Stimulated activated CD4-positive, alpha-beta T cell treated with anti-CD3 and anti-CD28 coated beads, Interleukin-1b, Interleukin-23, amount 100 ng/mL, for 1 hour (primary cell): ENCODE measurements at places on chromosomes 6 and 20.

GRCh38 chr6:9789201-9789600 is 625.7 kb downstream of the TFAP2A start:
- DNase-seq = no peak

- DNase-seq = no peak
Observed at GRCh38 chr6:112054555-112055190, 769 bp downstream of the CCN6 start.

DNA sequence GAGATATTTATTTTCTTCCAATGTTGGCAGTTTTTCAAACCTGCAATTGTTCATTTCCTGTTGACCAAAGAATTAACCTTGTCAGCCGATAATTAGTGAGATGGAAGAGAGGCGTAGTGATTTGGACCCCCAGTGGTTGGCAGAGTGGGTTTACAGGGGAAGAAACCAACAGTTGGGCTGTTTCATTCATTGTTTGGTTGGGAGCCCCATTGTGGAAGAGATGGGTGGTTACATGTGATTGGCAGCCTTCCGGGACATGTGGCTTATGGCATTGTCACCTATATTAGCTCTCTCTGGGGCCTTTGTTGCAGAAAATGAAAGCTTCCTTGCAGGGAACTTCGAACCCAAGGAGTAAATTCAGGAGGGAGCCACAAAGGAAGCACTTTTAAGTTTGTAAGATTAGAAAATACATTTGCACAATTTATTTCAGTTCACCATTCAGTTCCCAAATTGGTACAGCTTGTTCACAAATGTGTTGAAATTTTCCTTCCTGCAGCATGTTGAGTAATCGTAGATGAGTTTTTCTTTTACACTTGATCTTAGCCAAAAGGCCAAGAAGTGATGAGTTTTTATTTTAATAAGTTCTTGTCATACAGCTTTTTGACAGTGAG is 50.3 kb upstream of the CDKAL1 start:
- no peak for DNase-seq

GRCh38 chr20:50259705-50260478 is 69.3 kb downstream of the CEBPB start:
- no peak for DNase-seq

DNA sequence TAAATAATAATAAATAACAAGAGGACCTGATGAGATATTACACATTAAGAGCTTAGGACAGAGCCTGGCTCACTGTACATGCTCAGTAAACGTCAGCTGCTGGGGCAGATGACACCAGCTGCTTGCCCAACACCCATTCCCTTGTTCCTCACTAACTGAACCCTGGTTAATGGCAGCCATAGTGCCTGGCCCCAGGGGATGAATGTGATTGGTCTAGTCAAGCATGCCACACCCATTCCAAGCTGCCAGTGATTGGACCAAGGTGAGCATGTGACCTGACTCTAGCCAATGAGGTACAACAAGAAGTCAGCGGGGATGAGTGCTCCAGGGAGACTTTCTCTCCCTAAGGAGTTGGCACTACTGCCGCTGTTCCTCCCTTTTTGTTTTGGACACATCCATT is 85.1 kb upstream of the PTPN1 start:
- DNase-seq = no peak

DNA sequence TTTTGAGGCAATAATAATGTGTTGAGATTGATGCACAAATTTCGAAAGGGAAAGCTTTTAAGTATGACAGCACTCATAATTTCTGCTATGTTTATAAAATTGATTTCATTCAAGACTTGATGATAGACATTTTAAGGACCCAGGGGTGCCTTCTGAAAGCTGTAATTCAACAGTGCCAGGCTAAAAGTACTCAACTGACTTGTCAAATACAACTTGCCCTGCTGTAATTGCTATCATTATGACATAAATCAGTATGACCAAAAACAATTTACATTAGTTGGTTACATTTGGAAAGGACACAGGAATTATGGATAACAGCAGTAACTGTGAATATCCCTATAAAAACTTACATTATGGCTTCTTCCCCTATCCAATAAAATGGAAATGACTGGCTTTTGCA is 178.9 kb downstream of the MMUT start:
- no peak for DNase-seq

- no peak for DNase-seq
Observed at GRCh38 chr6:54353975-54354374, 45.7 kb downstream of the TINAG start.

DNA sequence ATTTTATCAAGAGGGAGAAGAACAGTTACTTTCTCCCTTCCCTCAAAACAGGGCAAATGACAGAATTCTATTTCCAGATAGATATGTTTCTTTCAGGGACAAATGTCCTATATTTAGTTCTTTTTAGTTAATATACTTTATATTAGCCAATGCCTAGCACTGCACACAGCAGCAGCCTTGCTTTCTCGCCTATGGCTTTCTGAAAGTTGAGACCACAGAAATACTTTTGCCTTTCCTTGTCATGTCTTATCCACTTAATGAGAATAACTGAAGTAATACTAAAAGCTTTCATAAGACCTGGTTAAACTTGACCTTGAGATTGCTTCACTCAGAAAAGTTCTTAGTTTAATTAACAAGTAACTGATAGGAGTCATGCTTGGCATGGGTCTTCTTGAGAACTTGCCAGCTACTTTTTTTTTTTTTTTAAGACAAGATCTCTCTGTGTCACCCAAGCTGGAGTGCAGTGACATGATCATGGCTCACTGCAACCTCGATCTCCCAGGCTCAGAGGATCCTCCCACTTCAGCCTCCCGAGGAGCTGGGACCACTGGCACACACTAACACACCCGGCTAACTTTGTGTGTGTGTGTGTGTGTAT is 159.3 kb downstream of the CDKAL1 start:
- no peak for DNase-seq

DNA sequence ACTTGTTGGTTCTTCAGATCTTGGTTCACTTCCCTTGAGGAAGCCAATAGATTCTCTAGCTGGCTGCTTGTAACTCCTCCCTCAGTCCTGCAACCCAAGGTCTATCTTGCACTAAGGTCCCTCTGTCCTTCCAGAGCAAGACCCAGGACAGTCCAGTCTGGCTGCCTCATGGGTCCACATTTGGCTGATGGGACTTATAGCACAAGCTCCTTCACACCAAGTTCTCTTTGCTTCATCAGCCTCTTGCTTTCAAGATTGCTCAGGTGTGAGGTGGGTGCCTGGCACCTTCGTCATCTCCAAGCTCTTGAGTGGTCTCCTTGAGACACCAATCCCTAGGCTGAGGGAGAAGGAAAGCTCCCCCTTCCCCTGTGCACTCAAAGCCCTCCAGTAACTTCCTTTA is 28.3 kb downstream of the NSFL1C start:
- no peak for DNase-seq
